Activated CD4-positive, alpha-beta T cell treated with anti-CD3 and anti-CD28 coated beads, Interleukin-2, amount 50 U/mL, for 1 hour (primary cell): ENCODE measurements at places on chromosomes 16 and 17.

DNA sequence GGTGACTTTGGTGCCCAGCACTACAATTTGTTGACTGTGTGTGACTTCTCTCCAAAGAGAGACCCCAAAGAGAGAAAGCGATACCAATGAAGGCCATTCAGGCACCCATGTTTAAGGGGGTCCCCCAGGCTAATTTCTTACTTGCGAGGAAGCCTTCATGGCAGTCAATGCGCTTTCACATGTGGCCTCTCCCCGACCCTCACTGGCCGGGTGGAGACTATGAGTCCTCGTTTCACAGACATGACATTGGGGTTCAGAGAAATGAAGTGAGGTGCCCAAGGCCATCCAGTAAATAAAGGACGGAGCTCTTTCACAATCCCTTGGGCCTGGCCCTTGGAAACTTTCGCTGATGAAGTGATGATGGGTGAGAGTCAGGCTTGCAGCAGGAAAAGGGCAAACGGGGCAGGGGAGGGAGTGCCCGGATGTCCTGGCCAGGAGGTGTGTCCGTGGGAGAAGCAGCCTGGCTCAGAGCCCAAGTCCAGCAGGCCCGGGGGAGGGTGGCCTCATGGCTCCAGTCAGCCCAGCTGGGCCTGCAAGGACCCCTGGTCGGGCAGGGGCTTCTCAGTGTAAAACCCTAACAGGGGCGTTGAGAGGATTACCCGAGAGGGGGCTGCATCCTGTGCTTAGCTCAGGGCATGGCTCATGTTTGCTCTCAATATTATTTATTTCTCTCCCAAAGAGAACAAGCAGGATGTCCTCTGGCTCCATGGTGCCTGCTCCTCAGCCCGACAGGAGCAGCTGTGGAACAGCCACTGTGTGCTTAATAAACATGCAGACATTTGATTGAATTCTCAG lies 14.7 kb downstream of the TBX2 start:
- no peak for DNase-seq

DNA sequence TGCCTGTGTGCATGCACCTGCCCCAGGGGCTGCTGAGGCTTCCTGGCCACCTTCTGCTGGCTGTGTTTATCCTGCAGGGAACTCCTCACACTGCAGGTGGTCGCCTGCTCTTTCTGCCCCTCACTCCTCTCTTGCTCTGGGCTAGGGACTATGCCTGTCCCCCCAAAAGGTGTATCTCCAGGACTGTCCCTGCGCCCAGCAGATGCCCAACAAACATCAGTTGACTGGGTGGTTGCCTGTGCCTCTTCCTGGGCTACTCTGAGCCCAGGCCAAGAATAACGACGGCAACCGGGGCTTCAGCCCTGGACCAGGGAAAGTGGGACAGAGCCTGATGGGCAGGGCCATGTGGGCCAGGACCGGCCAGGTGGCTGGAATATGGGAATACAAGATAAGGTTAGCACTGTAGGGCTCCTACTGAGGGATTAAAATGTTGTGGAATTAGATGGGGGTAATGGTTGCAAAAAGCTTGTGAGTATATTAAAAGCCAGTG lies 55.4 kb downstream of the VAC14 start:
- no peak for DNase-seq

GRCh38 chr16:57810197-57811031 lies 8.1 kb upstream of the KIFC3 start:
- peak; percentile 67 for DNase-seq

DNA sequence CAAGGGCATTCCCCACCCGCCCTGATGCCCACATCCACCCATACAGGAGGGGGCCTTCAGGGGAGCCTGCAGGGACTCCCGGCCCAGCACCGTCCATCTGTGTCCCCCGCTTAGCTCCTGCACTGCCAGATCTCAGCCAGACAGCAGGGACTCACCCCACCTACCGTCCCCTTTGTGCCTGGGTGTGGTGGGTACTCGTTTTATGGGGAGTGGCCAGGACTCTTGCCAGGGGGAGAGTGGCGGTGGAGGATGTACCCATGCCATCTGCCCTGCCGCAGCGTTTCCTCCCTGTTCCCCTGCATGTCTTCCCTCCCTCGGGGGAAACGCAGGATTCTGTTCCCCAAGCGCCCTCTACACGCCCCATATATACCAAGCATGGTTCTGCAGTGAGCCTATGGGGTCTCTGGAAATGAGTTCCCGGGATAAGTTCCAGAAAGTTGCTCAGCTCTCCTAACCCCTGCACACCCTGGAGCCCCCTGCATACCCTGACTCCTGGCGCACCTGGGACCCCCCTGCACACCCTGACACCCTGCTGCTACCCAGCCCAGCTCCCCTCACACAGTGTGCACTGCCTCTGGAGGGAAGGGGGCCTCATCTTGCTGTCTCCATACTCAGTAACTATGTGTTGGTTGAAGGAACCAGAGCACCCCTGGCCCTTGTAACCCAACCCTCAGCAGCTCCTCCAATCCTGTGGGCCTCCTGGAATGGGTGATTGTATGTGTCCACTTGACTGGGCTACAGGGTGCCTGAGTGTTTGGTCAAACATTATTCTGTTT lies 4.2 kb upstream of the MAFG start:
- DNase-seq, result no peak

GRCh38 chr17:82281502-82282238 lies 8.2 kb upstream of the CSNK1D start:
- no peak for DNase-seq

DNA sequence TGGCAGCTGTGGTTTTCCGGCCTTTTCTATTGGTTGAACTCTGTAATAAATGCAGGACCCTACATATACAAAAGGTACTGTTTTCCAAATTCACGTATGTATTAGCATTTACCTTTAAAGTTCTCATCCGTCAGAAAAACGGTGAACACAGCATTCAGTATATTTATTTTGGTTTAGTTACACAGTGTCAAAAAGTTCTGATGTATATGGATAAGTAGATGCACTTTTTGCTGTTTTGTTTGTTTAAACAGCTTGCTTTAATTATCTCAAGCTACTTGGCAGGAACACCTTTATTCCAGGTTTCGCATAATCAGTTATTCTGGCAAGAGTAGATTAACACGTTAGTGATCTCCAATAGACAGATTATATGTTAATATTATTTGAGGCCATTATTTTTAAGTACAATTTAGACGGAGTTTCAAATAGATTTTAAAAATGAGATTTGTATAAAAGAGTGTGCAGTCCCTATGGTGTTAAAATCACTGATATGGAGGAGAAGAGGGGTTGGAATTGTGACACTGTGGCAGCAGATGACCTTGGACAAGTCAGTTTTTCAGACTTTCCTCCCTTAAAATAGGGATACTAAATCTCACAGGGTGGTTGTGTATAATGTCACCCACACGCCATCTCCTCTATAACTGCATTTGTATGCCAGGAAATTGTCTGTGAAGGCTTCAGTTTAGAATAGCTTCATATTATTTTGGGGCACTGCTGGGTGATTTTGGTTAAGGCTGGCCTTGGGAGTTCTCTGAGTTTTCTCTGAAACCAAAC lies 2.1 kb downstream of the HERPUD1 start:
- DNase-seq, result no peak

- DNase-seq, result no peak
Measured at GRCh38 chr17:12521416-12521815, 144.3 kb upstream of the MYOCD start.

GRCh38 chr17:8186446-8186786 lies 3.6 kb downstream of the BORCS6 start:
- DNase-seq, result no peak

DNA sequence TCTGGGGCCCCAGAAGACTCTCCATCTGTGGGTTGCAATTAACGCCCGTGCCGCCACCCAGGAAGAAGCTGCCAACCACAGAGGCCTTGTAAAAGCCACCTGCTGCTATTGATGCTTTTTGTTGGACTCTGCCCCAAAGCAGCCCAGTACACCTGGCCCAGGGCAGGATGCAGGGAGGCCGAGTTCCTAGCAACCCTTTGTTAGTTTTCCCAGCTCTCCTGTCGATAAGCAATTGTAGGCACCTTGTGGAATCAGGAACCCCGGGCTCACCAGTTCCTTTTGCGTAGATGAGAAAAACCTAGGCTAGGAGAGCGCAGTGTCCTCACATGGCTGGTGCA lies 103.3 kb downstream of the ABCC6 start:
- no peak for DNase-seq

- no peak for DNase-seq
Measured at GRCh38 chr16:2854700-2855309, 3.2 kb downstream of the PRSS22 start.

DNA sequence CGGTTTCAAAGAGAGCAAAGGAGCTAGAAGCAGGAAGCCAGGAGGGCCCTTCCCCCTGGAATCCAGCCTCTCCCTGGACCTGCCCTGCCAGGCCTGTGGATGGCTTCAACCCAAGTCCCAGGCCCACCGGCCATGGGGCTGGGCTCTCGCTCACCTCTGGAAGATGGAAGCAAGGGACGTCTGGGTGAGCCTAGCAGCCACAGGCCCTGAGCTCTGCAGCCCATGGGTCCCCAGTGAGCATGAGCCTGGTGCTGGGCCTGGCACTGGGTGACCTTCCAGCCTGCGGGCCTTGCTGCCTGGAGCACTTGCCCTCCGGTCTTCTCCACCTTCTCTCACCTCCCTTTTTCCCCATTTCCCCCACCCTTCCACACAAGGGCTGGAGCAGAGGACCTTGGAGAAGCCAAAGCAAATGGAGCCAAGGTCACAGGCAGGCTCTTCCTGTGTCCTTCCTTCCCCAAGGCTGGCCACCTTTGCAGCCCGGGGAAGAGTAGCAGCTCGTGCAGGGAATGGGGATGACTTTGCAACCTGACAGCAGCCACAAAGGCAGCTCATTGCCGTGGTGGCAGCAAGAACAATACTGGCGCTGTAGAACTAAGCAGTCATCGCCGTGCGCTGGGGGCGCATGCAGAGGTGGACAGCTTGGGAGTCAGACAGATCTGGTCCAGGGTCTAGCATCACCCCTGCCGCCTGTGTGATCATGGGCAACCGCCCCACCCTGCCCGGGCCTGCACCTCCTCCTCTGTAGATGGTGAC lies 86.6 kb downstream of the AMFR start:
- DNase-seq, result no peak

GRCh38 chr16:1311738-1312466 lies 2.5 kb downstream of the UBE2I start:
- no peak for DNase-seq

DNA sequence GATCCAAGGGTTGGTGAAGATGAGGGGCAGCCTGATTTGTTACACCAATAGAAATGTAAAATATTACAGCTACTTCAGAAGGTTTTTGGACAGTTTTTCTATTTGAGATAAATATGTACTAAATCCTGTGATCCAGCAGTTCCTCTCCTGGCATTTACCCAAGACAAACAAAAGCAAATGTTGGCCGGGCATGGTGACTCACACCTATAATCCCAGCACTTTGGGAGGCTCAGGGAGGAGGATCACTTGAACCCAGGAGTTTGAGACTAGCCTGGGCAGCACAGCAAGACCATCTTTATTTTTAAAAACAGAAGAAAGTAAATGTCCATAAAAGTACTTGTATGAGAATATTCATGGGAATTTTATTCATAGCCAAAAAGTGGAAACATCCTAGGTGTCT lies 64.8 kb upstream of the MRC2 start:
- no peak for DNase-seq

GRCh38 chr17:10727192-10727591 lies 2.6 kb downstream of the TMEM220 start:
- DNase-seq, result no peak

GRCh38 chr16:88830258-88830657 lies 18.5 kb upstream of the APRT start:
- DNase-seq, result no peak

DNA sequence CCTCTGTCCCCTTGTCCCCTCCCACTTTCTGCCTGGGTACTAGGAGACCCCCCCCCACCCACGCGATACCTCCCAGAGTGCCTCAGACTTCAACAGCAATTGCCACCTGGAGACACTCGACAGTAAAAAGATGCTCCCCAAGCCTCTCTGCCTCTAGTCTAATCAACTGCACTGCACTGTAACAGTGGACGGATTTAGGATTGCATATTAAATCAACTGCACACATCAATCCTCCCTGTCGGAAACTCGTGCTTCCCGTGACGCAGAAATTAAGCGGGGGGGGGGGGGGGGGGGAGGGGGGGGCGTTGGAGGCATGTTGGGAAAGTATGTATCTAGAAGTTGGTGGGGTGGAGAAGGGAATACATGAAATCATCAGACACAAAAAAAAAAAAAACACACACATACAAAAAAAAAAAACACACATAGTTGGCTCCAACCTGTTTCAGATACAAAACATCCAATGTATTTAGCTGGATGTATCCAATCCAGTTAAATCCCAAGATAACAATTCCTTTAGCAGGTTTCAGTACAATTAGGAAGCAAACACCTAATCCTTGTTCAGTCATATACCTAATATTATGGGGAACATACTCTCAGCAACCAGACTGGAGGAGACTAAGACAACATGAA lies 29.7 kb downstream of the FAM222B start:
- DNase-seq, result no peak

DNA sequence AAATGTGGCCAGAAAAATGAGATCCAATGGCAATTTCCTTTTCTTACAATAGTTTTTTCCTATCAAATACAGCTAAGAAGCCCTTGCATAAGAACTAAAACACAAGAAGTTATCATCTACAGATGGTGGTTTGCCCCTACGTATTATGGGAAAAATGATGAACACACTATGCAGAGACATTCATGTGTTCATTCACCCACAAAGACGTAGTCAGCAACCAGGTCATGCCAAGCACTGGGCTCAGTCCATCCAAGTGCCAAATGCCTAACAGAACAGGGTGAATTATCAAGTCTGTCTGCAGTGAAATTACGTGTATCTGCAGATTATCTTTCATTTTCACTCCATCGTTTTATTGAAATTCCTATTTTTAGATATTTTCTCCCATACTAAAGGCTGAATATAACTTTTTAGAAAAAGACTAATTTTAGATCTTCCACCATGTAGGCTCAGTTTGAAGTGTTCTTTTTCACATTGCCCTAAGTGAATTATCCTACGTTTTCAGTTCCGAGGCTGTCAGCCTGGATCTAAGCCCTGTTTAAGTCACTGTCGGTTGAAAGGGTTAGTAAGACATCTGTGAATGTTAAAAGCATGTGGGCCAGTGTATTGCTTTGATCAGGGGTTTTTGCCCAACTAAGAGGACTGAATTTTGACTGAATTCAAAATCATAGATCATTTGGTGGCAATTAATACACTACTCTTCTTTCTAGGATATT lies 78.1 kb upstream of the DHX40 start:
- no peak for DNase-seq

GRCh38 chr16:69893106-69893505 lies 58.0 kb upstream of the CLEC18A start:
- DNase-seq, result no peak
